ENCODE measurements at places on chromosomes 11 and 22.

GRCh38 chr11:117502779-117503100 lies 175.1 kb downstream of the CEP164 start:
- DNase-seq = no peak

- DNase-seq = no peak
Observed at GRCh38 chr11:16604794-16605388, 133.6 kb upstream of the C11orf58 start.

- no peak for DNase-seq
Observed at GRCh38 chr22:44543781-44544477, 45.9 kb upstream of the RTL6 start.

DNA sequence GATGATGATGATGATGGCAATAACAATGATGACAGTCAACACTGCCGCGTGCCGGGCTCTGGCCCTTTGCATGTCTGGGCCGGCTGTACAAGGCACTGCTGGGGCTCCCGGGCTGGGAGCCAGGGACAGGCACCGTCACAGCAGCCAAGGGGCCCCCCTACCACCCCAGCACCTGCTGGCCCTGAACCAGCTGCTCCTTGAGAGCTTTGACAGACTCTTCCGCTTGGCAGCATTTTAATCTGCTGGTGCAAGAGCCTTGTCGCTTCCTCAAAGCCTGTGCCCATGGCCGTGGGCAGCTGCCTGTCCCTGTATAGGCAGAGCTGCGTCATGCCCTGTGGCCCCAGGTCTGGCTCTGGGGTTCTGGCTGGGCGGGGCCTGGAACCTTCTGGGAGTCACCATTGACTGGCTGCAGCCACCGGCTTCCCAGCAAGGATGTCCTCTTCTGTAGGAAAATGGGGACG lies 12.9 kb upstream of the MUC6 start:
- DNase-seq = no peak

DNA sequence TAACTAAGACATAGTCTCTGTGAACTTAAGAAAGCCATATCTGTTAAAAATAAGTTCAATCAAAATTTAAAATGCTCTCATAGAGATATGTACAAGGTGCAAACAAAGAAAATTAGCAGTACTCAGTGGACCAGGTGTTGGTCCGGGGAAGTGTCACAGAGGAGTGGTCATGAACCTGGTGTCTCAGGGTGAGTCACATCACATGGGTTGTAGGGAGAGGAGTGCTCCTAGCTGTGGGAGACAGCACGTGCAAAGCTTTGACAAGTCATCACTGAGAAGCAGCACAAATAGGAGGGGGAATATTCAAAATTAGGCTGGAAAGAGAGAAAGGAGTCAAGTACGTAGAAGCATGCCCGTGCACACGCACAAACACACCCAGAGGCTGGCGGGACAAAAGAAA lies 438.1 kb downstream of the NTM start:
- DNase-seq = no peak

DNA sequence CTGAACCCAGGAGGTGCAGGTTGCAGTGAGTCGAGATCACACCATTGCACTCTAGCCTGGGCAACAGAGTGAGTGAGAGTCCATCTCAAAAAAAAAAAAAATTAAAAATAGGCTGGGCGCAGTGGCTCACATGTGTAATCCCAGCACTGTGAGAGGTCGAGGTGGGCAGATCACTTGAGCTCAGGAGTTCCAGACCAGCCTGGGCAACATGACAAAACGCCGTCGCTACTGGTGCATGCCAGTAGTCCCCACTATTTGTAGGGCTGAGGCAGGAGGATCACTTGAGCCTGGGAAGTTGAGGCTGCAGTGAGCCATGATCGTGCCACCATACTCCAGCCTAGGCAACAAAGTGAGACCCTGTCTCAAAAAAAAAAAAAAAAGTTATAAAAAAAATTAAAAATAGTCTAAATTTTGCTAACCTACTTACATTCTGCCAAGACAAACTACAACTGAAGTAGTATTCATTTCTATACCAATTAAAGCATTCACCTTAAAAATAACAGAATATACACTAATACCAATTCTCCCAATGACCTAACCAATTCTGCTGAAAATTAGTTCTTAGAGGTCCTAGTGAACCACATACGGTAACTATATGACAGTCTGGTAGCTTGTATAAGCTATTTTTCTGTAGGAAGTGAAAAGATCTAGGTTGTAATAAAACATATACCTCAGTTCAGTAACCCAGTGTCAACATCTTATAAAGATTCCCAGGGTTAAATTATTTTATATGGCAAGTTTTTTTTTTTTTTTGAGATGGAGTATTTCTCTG lies 7.1 kb downstream of the DDX6 start:
- DNase-seq = no peak

DNA sequence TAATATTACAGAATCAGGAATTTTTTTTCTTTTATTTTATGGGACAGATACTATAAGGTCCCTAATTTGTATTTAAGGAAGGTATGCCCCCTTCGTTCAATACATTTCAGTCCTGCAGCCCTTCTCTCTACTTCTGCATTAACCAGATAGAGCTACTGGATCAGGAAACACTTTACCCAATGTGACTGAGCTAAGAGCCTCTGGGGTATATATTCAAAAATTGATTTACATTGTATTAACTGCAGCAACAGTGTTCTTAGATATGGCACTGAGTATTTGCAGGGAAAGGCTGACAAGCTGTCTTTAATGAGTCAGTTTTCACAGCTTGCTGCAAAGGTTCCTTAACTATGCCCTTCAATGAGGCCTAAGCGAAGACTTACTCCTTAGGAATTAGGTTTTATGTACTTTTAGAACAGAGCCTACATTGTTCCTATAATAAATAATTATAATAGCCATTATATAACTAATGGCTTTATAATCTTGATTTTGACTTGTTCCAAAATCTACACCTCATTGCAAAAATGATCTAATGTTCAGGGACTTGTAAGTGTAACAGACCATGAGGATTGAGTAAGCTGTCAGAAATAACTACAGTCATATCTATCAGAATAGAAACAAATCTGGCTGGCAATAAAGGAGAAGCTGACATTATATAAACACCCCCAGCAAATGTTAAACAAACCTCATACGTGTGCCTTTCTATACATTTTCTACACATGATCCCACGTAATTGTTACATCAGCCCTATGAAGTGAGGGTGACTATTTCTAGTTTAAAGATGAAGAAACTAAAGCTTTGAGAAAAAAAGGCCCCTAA lies 55.0 kb downstream of the DDI1 start:
- DNase-seq = no peak

DNA sequence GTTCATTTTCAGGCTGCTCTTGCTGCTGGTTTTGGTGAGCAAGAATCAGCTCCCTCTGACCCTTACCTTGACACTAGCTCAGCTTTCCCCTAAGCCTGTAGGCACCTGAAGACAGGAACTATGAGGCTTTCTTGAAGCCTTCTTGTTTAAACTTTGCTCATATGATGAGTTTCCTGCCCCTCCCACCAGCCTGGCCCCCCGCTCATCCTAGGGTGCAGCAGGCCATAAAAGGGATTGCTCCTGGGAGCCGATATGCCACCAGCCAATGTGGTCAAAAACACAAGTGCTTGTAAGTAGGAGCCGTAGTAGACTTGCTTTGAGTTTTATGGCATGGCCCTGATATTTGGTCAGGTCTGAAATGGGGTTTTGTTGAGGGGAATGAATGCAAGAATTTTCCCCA lies 164.7 kb downstream of the DSCAML1 start:
- DNase-seq = no peak

- DNase-seq = no peak
Observed at GRCh38 chr11:55481416-55481815, 72.9 kb upstream of the OR4C15 start.

GRCh38 chr22:27581236-27581635 lies 220.3 kb downstream of the MN1 start:
- DNase-seq = no peak

DNA sequence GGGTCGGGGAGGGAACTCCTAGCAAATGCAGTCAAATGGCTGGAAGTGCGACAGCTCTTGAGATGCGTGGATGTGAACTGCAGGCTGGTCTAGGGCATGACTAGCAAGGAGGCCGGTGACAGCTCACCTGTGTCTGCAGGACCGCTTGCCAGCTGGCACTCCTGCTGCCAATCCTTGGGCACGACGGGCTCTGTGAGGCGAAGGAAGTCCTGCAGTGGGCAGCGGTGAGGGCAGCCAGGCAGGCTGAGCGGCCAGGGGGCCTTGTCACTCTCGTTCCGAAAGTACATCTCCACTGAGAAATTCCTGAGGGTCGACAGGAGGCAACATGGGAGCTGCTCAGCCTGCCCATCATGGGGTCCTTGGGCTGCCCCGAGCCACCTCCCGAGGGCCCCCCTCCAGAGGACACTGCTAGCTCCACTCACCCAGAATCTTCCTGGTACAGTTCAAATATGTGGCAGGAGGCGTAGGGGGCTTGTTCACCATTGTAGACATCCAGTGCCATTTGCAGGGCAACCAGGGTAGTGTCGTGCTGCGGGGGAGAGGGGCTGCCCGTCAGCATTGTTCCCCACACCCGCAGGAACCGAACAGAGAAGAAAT lies 5.9 kb downstream of the ACP2 start:
- DNase-seq = no peak

- DNase-seq = no peak
Observed at GRCh38 chr11:90803831-90804230, 581.0 kb upstream of the CHORDC1 start.
